ENCODE measurements at places on chromosomes 1 and 21.

GRCh38 chr1:242405947-242406346 lies 118.5 kb downstream of the PLD5 start:
- H3K36me3 ChIP-seq, result no peaks in the 10 kb centered on the region
- no peak overlapping the region for H3K27ac ChIP-seq
- no peaks in the 10 kb centered on the region for H3K27me3 ChIP-seq

- H3K27me3 ChIP-seq, result peaks cover under 1% of the 10 kb centered on the region
- no peak overlapping the region for H3K27ac ChIP-seq
- H3K4me1 ChIP-seq, result no peaks in the 10 kb centered on the region
- H3K4me3 ChIP-seq, result no peak overlapping the region
These were observed 46.7 kb upstream of the SAMD13 start for GRCh38 chr1:84254703-84255238.

DNA sequence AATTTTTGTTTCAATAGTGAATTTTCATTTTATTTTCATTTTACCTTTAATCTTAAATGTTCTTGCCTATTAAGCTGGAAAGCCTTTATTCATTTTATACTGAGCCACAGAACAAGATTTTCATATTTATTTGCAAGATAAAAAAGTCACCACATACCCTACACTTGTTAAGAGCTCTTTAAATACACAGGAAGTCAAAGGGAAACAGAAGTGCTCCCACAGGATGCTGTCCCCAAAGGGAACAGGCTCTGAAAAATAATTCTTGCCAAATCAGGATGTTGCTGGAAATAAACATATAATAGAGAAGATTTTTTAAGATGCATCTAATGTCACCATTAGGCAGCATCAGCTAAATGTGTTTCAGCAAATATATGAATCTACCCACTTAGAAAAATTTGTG lies 113.6 kb downstream of the VAV3 start:
- H3K27ac ChIP-seq, result no peak overlapping the region
- no peak overlapping the region for H3K4me3 ChIP-seq
- H3K36me3 ChIP-seq, result no peaks in the 10 kb centered on the region
- H3K27me3 ChIP-seq, result no peaks in the 10 kb centered on the region

DNA sequence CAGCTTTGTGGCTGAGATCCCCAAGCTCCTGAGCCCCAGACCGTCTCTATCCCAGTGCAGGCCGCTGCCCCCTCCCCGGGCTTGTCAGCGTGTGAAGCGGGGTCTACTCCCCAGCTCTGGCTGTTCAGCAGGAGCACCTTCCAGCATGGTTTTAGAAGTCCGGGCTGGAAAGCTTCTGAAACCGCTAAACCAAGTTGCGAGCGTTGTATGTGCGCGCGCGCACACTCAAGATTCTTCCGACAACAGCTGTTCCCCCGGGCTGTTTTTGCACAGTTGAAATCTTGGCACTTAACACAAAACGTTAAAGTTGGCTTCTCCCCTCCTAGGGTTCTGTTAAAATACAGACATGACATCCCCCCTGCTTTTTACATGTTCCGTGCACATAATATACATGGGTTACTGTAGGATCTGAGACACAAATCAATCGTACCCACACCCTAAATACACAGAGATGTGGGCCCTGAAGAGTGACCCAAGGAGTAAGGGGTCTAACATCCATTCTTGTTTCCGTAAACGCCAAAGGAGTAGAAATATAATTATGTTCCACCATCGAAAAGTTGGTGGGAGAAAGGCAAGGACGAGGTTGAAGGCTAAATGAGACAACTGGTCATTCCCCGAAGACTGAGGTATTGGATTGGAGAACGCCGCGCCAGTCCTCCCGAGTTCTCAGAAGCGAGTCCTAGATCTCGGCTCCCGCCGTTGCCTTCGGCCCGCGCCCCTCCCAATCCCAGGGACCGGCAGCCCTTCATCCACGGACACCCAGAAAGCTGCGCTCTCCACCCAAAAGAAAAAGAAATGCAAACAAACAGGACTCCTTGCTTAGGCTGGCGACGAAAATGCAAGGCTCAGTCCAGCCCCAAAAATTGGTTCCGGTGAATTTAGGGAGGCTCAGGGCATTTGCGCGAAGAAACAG lies 1.3 kb downstream of the TBX15 start:
- H3K4me1 ChIP-seq, result no peaks in the 10 kb centered on the region
- H3K27me3 ChIP-seq, result peaks cover 46% of the 10 kb centered on the region
- H3K27ac ChIP-seq, result no peak overlapping the region
- H3K4me3 ChIP-seq, result no peak overlapping the region
- DNase-seq, result no peak

GRCh38 chr1:165328136-165328535 lies 28.4 kb downstream of the LMX1A start:
- peaks cover 8% of the 10 kb centered on the region for H3K27me3 ChIP-seq
- DNase-seq, result no peak
- H3K27ac ChIP-seq, result no peak overlapping the region
- no peaks in the 10 kb centered on the region for H3K36me3 ChIP-seq

All from CD4-positive, CD25-positive, alpha-beta regulatory T cell (primary cell).